ENCODE measurements at places on chromosomes 7 and 10. TPM values are rescaled to one million over a fixed set of nuclear protein-coding genes. Genes with fewer than 3 reads are reported as not detected.

DNA sequence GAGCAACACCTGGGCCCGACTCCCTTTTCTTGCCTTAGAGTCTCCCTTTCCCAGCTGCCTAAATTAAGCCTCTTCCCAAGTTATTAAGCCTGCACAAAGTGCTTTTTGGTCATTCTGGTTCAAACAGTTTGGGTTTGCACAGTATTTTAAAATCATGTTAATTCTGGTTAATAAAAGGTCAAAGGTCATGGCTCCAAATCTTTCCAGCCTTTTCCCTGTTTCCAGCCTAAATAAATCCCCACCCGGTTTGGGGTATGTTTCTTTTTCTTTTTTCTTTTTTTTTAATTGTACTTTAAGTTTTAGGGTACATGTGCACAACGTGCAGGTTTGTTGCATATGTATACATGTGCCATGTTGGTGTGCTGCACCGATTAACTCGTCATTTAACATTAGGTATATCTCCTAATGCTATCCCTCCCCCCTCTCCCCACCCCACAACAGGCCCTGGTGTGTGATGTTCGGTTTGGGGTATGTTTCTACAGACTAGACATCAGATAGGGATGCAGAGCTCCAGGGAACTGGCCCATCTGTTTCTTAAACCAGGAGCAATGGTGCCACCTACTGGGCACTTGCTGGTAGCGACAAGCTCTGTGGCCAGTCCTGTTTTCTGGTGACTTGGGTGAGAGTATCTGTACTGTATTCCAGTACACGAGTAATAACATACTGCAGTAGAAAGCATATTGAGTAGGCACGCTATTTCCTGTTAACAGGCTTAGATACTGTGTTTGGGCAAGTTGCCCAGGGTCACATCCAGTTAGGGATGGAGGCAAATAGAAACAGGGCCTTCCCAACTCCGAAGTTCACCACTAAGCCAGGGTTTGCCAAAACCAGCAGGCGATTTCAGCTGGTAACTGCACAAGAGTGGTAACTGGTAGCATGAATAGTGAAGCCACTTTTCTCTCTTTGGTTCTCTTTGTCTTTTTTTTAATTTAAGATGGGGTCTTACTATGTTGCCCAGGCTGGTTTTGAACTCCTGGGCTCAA is 60.6 kb upstream of the TRIM8 start:
- ATAC-seq, result peak; percentile 93

Gene TMEM106B
- 59.6 TPM for total RNA-seq

DNA sequence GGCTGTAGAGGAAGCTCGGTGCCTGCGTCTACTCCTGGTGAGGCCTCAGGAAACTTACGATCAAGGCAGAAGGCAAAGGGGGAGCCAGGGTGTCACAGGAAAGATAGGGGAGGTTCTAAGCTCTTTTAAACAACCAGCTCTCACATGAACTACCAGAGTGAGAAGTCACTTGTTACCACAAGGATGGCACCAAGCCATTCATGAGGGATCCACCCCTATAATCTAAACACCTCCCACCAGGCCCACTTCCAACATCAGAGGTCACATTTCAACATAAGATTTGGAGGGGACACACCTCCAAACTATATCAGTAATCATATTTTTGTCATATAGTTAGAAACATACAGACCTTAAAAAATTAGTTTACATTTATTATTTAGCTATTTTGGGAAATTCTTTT is 9.4 kb downstream of the NOC3L start:
- ATAC-seq, result no peak

- ATAC-seq, result no peak
These were observed 9.1 kb downstream of the GOT1 start for GRCh38 chr10:99421233-99421739.

Gene HOXA1
- 0.23 TPM for total RNA-seq

- no peak for ATAC-seq
These were observed 88.5 kb downstream of the IPMK start for GRCh38 chr10:58179238-58179637.

Gene FAM24B
- total RNA-seq, result 1.6 TPM

DNA sequence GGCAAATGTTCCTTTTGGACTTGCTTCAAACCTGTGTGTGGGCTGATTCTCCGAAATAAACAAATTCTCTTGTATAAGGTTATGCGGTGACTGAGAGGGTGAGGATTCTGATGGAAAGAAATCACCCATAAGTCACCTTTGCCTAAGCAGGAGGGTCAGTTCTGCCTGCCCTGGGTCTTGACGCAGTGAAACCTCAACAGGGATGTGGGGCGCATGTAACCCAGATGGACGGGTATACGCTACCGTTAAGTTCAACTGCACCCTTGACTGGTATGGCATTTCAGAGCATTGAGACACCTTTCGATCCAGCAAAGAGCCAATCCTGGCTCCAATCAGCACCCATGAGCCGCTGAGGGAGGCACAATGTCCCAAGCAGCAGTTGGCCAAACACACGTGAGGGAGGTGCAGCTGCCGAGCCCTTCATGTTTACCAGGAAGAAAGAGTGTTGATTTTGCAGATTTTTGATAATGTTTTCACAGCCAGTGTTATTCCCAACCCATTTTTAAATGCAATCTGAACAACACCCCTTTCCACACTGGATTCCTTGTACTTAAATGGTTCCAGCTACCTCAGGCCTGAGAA is 48.1 kb downstream of the SORBS1 start:
- no peak for ATAC-seq

DNA sequence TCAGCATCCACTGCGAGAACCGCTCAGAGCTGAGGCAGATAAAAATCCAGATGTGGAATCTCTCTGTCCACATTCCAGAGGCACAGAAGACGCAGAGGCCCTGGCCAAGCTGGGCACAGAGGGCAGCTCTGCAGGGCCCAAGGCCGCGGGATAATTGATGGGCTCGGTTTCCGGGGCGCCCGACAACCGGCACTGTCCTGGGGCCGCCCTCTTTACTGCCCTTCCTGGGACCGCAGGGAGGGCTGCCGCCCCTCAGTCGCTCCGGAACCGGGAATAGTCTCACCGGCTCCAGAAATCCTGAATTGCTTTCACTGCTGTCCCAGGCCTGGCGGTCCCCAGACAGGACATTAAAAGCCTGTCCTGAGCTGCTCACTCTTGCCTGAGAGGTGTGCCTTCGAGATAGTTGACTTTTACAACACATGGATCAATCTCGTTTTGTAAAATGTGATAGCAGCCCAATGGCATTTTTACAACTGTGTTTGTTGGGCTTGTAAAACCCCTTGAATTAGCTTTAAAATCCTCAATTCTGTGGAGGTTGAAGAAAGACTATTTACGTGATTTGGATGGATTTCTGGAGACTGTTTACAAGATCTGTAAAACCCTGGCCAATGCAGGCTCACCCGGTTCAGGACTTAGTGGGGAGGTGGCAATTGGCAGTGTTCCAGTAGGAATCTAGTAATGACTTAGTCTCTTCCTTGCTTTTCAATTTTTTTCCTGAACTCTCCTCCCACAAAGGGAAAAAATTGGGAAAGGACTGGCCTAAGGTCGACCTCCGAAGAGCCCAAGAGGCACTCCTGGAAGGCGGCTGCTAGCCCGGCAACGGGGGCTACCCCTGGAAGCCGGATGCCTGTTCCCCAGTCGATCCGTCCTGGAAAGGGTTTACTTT is 1.4 kb upstream of the HOXA6 start:
- ATAC-seq, result no peak

GRCh38 chr10:34722404-34722803 is 92.7 kb downstream of the PARD3 start:
- ATAC-seq, result no peak

- no peak for ATAC-seq
These were observed 4.5 kb downstream of the EPHB6 start for GRCh38 chr7:142859411-142859810.

GRCh38 chr7:760006-760405 is 32.9 kb upstream of the PRKAR1B start:
- ATAC-seq, result no peak

- ATAC-seq, result no peak
These were observed 150.0 kb upstream of the RSU1 start for GRCh38 chr10:16966991-16967865.

Gene GRM3
- not detected for total RNA-seq

- ATAC-seq, result no peak
These were observed 124.9 kb downstream of the RNLS start for GRCh38 chr10:88458209-88458608.

Gene ZNF425
- total RNA-seq, result 2.6 TPM

DNA sequence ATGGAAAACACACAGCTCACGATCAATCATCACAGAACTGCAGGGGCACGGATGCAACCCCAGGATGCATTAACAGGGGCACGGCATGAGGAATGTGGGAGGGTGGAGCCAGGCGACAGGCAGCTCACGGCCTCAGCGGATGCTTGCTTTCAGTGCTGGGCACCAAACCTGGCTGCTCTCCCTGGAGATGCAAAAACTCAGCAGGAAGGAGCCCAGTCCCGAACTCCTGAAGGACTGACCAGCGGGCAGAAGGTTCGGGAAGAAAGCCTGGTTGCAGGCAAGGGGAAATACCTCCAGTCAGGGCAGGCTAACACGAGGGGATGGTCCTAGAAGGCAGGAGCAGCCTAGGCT is 66.8 kb downstream of the CHST15 start:
- ATAC-seq, result no peak

DNA sequence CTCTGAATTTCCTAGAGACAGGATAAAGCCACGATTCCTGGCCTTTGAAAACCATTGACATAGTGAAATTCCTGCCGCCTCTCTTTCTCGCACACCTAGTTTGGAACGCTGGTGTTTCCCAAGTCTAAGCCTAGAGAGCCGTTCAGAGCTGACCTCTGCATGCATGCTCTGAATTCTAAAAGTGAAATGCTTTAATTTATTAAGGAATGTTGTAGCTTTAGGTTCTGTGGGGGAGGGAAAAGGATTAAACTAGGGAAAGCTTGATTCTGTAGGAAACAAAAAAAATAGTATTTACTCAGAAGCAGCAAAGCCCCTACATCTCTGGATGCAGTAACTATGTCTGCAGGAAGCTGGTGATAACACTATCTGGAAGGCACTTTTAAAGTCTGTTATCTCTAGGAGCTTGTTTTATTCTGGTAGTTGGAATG is 27.3 kb downstream of the PFKP start:
- no peak for ATAC-seq

Gene SFR1
- 9.0 TPM for total RNA-seq

Gene PHYHIPL
- 1.1 TPM for total RNA-seq

Gene ANKRD2
- total RNA-seq, result not detected

DNA sequence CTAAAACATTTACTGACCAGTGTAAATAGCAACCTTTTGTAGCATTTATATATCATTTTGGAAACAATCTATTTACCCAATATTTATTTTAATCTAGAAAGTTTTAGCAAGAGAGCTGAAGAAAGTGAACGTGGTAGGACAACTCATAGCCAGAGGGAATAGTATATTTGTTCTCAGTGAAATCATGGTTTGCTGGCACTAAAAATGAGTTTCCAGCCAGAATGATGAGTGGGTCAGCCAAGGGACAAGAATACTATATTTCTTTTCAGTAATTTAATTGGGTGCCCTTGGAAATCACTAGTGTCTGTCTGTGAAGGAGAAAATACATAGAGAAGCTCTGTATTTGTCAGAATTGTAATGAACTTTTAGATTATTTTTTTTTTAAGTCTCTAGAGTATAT is 74.9 kb downstream of the MINPP1 start:
- ATAC-seq, result no peak

Gene TLX1
- total RNA-seq, result not detected

- ATAC-seq, result no peak
These were observed 129.3 kb upstream of the PHYHIPL start for GRCh38 chr10:59047180-59047579.

Gene KEL
- total RNA-seq, result not detected

Gene NPY4R2
- total RNA-seq, result not detected

DNA sequence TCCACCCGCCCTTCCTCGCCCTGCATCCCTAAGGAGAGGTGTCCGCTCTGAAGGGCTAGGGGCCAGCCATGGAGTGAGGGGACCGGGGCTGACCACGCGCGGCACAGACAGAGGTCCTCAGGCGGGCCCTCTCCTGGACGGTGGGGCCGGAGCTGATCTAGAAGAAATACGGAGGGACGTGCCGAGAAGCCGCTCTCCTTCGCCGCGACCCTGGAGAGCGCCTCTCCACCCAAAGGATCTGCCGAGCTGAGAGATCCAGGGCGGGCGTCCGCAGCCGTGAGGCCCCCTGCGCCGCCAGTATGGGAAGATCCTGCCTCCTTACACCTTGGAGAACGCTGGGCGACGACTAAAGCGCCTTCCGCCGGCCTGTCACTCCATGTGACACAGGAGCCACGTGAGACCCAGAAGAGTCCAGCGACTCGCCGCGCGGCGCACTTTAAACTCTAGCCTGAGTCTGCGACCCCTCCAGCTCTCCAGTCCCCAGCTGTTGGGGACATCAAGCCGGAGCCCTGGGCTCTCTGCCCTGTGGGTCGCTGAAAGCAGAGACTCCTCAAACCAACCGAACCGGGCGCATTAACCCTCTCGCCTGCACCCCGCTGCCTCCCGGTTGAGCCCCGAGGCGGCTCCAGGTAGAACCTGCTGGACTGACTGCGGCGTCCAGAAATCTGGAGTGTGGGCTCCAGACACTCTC is 1.5 kb upstream of the SFMBT2 start:
- no peak for ATAC-seq

Gene CREB5
- total RNA-seq, result 12.6 TPM

- no peak for ATAC-seq
These were observed 38.6 kb upstream of the TNKS2 start for GRCh38 chr10:91759581-91759986.

DNA sequence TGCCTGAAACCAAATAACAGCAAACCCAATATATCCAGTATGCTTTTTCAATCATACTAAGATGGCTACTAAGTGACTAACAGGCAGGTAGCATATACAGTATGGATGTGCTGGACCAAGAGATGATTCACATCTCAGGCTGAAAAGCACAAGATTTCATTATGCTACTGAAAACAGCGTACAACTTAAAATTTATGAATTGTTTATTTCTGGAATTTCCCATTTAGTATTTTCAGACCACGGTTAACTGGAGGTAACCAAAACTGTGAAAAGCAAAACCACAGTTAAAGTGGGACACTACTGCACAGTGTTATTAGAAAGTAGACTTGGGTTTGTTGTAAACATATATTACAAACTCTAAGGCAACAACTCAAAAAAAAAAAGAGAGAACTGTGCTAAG is 91.5 kb downstream of the KMT2C start:
- ATAC-seq, result no peak

DNA sequence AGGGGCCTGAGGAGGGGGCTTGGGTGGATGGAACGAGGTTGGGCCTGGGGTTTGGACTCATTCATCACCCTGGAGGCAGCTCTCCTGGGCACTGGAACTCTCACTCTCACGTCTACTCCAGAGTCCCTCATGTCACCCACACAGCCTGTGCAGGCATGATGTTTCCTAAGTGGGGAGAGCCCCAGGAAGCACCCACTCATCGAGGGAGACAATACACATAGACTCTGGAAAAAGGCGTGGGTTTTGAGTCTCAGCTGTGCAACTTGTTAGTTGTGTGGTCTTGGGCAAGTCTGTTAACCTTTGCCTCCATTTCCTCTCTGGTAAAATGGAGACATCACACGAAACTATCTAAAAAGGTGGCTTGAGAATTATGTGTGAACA is 25.9 kb upstream of the RBM20 start:
- ATAC-seq, result no peak

- ATAC-seq, result no peak
These were observed 100.2 kb downstream of the AGMO start for GRCh38 chr7:15461576-15461975.

GRCh38 chr10:850093-850492 is 81.4 kb downstream of the LARP4B start:
- no peak for ATAC-seq

Gene PTF1A
- total RNA-seq, result not detected

Measured in gastroesophageal sphincter (tissue), 4 donors.